ENCODE measurements at places on chromosomes 13 and 19.

- no peak for DNase-seq
Observed at GRCh38 chr13:63198071-63198470, 1782.4 kb upstream of the PCDH20 start.

DNA sequence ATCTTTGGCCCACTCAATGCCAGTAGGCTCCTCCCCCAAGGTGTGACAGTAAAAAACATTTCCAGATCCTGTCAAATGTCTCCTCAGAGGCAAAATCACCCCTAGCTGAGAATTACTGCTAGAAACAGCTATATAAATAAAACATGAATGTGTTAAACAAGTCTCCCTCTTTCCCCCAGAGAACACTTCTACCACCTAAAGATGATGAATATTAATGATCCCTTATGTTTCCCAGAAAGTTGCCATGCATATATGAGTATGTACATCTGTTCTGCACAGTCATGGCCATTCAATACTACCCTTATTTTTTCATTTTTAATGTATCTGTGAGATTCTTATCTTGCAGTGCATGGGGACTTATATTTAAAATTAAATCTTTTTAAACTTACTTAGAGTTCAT is 230.0 kb downstream of the SHISA2 start:
- DNase-seq: no peak

- DNase-seq: no peak
Observed at GRCh38 chr13:82947191-82947621, 935.1 kb downstream of the SLITRK1 start.

DNA sequence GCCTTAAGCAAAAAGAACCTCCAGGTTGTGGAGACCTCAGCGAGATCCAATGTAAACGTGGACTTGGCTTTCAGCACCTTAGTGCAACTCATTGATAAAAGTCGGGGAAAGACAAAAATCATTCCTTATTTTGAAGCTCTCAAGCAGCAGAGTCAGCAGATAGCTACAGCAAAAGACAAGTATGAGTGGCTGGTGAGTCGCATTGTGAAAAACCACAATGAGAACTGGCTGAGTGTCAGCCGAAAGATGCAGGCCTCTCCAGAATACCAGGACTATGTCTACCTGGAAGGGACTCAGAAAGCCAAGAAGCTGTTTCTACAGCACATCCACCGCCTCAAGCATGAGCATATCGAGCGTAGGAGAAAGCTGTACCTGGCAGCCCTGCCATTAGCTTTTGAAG is 58.5 kb downstream of the ARHGAP35 start:
- no peak for DNase-seq

GRCh38 chr13:32247887-32248286 is 67.3 kb downstream of the ZAR1L start:
- DNase-seq: no peak

GRCh38 chr19:17842663-17843291 is 5.0 kb downstream of the JAK3 start:
- no peak for DNase-seq

DNA sequence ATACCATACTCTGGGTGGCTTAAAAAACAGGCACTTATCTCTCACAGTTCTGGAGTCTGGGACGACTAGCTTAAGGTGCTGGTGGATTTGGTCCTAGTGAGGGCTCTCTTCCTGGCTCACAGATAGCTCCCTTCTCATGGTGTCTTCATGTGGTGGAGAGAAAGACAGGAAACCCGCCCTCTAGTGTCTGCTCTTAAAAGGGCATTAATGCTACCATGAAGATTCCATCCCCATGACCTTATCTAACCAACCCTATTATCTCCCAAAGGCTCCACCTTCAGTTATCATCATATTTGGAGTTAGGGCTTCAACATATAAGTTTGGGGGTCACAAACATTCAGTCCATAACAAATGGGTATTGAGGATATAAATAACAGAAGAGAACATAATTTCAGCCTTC is 139.4 kb downstream of the HS6ST3 start:
- DNase-seq: no peak

- DNase-seq: no peak
Observed at GRCh38 chr13:36673838-36674326, at the start of gene SERTM1. SERTM1 (plus strand) TSS chr13:36674020; CDS start chr13:36695079, 21,059 bp downstream.

GRCh38 chr13:51673165-51673564 is 88.9 kb downstream of the WDFY2 start:
- no peak for DNase-seq

DNA sequence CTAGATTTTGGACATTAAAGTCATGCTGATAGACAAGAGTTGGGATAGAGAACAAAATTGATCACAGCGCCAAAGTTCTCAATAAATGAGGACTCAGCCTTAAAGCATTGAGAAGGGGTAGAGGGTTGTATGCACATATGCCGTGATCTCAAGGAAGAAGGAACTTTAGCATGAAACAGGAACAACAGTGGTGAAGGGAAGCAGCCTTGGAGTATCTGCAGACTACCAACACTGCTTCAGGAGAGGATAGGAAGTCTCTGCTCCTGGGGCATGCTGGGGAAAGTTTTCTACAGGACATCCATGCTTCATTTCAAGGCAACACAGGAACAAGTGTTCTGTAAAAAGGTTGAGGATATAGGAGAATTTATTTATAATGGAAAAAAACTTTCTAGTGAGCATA is 111.9 kb upstream of the MLNR start:
- no peak for DNase-seq

DNA sequence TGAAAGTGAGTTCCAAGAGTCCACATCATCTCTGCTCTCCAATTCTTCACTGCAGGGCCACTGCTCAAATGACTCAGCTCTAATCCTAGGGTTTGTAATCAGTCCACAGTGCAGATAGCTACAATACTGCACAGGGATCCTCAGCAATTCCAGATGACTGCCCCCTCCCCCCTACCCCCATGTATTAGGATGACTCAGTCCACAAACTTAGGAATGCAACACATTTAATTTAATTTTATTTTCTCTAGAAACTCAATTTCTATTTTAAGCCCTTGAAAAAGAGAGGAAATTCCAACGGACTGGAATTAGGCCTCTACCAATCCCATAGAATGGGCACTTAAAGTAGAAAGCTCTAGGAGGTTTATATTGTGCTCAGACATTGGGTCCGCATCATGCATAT is 173.8 kb upstream of the SOX21 start:
- no peak for DNase-seq

- no peak for DNase-seq
Observed at GRCh38 chr13:46345398-46345797, 41.7 kb downstream of the RUBCNL start.

- DNase-seq: no peak
Observed at GRCh38 chr13:84263354-84264069, 381.2 kb upstream of the SLITRK1 start.

GRCh38 chr13:46684287-46685001 is 112.5 kb downstream of the ESD start:
- DNase-seq: no peak

- DNase-seq: no peak
Observed at GRCh38 chr19:18879579-18880373, 16.2 kb downstream of the CERS1 start.

- DNase-seq: no peak
Observed at GRCh38 chr13:42331009-42331408, 59.1 kb downstream of the AKAP11 start.

GRCh38 chr13:105918842-105919741 is 616.4 kb downstream of the EFNB2 start:
- DNase-seq: no peak

GRCh38 chr19:45303269-45304060 is 19.2 kb downstream of the CKM start:
- no peak for DNase-seq

DNA sequence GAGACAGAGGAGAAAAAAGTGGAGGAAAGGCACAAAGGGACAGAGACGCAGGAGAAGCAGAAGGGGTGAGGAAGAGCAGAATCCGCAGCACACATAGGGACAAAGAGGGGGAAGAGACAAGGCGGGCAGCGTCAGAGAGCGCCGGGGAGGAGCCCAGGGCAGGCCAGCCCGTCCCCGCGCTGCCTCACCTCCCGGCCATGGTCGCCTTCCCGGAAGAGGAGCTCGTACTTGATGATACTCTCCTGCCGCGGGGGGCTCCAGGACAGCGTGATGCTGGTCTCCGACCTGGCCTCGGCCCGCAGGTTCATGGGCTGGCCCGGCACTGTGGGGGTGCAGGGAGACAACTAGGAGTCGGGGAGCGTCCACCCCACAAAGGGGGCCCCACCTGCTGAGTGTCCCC is 100.6 kb downstream of the PTPRS start:
- no peak for DNase-seq

GRCh38 chr13:113997845-113998751 is 24.2 kb upstream of the C13orf46 start:
- DNase-seq: no peak

- no peak for DNase-seq
Observed at GRCh38 chr19:53707278-53707677, 75.5 kb downstream of the DPRX start.

Measured in CD4-positive, alpha-beta T cell treated with Interleukin-17A for 4 hours (primary cell).